ENCODE measurements at places on chromosomes 7 and 10. TPM values are rescaled to one million over a fixed set of nuclear protein-coding genes. Genes with fewer than 3 reads are reported as not detected.

DNA sequence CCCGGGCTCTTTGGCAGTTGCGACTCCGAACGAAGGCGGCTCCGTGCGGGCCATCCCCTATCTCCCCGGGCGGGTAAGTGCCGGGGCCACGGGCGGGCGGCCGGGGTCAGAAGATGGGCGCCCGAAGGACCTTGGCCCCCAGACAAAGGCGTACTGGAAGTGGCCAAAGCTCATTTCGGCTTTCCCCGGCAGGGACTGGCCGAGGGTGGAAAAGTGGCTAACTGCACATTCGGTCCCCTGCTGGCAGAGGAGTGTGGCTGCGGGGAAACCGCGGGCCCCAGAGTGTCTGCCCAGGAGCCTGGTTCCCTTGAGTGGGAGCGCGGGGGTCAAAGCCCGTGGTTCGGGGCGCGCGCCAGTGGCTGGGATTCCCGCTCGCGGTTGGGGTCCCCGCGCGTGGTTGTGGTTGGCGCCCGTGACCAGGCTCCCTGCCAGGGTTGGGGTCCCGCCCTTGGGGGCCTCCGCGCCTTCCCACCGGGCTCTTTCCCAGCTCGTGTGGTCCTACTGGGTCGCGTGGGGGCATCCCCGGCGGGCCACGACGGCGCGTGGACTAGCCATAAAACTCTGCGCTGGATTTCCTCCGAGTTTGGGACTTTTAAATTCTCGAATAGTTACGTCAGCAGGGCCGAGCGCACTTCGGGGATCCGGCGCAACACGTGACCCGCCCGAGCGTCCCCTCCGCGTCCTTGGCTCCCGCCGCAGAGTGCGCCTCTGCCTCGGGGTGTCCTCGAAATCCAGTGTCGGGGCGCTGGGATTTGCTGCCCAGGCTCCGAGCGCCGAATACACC, 124.4 kb downstream of the TACC2 start:
- peak overlapping the region; percentile 66 for H3K4me3 ChIP-seq
- peaks cover 5% of the 10 kb centered on the region for H3K36me3 ChIP-seq
- peak overlapping the region; percentile 89 for H3K27ac ChIP-seq
- H3K27me3 ChIP-seq = no peaks in the 10 kb centered on the region
- peak; percentile 62 for DNase-seq

GRCh38 chr7:26054386-26054785, 97.6 kb upstream of the NFE2L3 start:
- H3K27ac ChIP-seq = no peak overlapping the region
- H3K36me3 ChIP-seq = no peaks in the 10 kb centered on the region
- DNase-seq = no peak
- H3K27me3 ChIP-seq = no peaks in the 10 kb centered on the region
- H3K4me3 ChIP-seq = no peak overlapping the region

DNA sequence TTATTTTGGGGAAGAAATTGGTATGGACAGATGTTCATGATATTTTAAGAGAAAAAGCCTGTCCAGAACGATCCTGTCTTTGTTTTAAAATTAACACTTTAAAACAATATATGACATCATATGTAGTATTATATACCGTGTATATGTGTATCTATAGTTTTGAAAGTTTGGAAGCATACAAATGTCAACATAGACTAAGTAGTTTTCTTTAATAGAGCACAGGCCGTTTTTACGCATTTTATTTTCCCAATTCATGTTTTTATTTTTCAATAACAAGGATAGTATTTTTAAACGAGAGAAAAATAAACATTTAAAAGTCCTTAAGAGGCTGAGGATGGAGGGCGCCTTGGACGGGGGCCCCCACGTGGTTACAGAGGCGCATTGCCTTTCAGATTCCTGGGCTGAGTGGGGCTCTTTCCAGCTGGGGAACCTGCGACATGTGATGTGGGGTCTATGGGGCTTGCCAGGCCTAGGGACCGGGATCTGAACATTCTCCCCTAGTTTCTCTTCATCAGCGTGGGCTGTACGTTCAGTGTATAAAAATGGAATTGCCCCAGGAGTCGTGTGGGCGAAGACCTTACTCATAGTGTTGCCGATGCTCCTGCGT, 127.8 kb upstream of the ZNF746 start:
- DNase-seq = peak; percentile 20
- H3K27me3 ChIP-seq = peaks cover 2% of the 10 kb centered on the region
- peak overlapping the region; percentile 56 for H3K4me3 ChIP-seq
- H3K27ac ChIP-seq = peak overlapping the region; percentile 35
- peaks cover 9% of the 10 kb centered on the region for H3K4me1 ChIP-seq
- H3K36me3 ChIP-seq = peaks cover 7% of the 10 kb centered on the region

GRCh38 chr10:28201410-28202400, 101.2 kb downstream of the MPP7 start:
- no peaks in the 10 kb centered on the region for H3K4me1 ChIP-seq
- no peak overlapping the region for H3K4me3 ChIP-seq
- no peak overlapping the region for H3K27ac ChIP-seq
- no peaks in the 10 kb centered on the region for H3K27me3 ChIP-seq

GRCh38 chr10:128908499-128908898, 558.5 kb upstream of the MGMT start:
- no peaks in the 10 kb centered on the region for H3K36me3 ChIP-seq
- H3K27ac ChIP-seq = no peak overlapping the region
- H3K4me1 ChIP-seq = no peaks in the 10 kb centered on the region

DNA sequence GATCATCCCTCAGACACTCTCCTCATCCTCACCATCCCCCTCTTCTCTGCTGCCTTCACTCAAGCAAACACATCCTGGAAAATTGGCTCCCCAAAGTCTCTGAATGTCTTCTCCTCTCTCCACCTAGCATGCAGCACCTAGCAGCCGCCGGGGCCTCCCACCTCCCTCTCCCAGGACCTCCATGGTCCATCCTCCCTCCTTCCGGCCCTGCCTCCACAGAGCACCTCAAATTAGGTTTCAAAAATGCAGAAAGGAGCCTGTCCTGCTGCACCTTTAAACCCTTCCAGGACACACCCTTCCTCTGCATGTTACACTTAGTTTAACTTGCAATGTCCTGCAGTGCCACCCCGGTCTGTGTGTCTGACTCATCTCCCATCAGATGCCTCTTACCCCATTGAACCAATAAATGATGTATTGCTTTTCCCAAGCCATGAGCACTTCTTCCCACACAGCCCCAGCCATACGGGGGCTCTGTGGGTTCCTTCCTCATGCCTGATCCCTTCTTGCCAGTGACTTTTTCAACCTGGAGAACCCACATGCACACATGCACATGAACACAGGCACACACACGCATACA, 582.5 kb upstream of the MGMT start:
- no peak overlapping the region for H3K27ac ChIP-seq
- no peak for DNase-seq
- H3K4me3 ChIP-seq = no peak overlapping the region
- H3K36me3 ChIP-seq = no peaks in the 10 kb centered on the region
- peaks cover 7% of the 10 kb centered on the region for H3K27me3 ChIP-seq
- H3K4me1 ChIP-seq = no peaks in the 10 kb centered on the region

- peaks cover 42% of the 10 kb centered on the region for H3K4me1 ChIP-seq
- no peaks in the 10 kb centered on the region for H3K36me3 ChIP-seq
- no peak overlapping the region for H3K4me3 ChIP-seq
- no peak overlapping the region for H3K27ac ChIP-seq
- peak; percentile 25 for DNase-seq
These were observed 846 bp upstream of the CALML5 start for GRCh38 chr10:5500162-5500670.

GRCh38 chr7:132187869-132188789, 388.1 kb downstream of the PLXNA4 start:
- no peak for DNase-seq
- no peaks in the 10 kb centered on the region for H3K27me3 ChIP-seq
- no peak overlapping the region for H3K27ac ChIP-seq
- H3K4me1 ChIP-seq = no peaks in the 10 kb centered on the region
- no peak overlapping the region for H3K4me3 ChIP-seq

GRCh38 chr7:129271500-129272355, 46.9 kb downstream of the AHCYL2 start:
- peaks cover 9% of the 10 kb centered on the region for H3K36me3 ChIP-seq
- no peak overlapping the region for H3K4me3 ChIP-seq
- no peaks in the 10 kb centered on the region for H3K4me1 ChIP-seq
- peak; percentile 26 for DNase-seq

ANKRD1 gene
- polyA plus RNA-seq = 0.06 TPM

VSTM2A gene
- 2.7 TPM for polyA plus RNA-seq

SPDYE1 gene
- polyA plus RNA-seq = 0.72 TPM

CLRN3 gene
- 121 TPM for polyA plus RNA-seq

CFAP70 gene
- 5.3 TPM for polyA plus RNA-seq

SYT15 gene
- 2.5 TPM for polyA plus RNA-seq

IRF5 gene
- 5.5 TPM for polyA plus RNA-seq

SPDYE9 gene
- polyA plus RNA-seq = 0.37 TPM
